ENCODE measurements at places on chromosomes 3 and 15. TPM values are rescaled to one million over a fixed set of nuclear protein-coding genes. Genes with fewer than 3 reads are reported as not detected.

The PRR23B gene
- total RNA-seq, result not detected

The CYP11A1 gene
- 5.4 TPM for total RNA-seq

The OIP5 gene
- 8.0 TPM for total RNA-seq

DNA sequence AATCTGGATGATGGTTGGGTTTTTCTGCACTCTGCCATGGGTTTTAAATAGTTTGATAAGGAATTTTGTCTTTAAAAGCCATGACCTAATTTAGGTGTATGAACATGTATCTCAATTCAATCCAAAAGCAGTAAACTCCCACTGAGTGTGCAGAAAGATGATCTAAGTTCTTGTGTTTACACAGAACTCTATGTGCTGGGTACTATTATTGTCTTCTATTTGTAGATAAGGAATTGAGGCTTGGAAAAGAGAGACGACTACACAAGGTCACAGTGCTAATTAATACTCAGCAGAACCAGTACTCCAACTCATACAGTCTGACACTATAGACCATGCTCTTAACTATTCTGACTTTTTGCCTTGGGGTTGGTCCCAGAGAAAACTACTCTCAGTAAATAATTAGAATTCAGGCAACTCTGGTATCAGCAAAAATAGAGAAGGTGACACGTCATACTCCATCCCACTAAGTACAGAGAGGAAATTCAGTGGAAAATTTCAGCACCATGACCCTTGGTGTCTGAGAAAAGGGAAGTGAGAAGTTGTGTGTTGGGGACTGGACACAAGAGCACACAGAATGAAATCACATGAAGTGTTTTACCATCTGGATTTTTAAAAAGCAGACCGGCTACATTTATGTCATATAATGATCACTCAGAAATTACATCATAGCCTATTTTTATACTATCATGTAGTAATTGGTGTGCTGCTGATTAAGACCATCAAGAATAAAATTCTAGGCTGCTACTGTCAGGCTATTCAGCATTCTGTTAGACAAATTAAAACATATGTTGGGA lies 18.3 kb upstream of the MYH15 start:
- no peaks in the 10 kb centered on the region for H3K27me3 ChIP-seq
- no peaks in the 10 kb centered on the region for H3K36me3 ChIP-seq
- no peak overlapping the region for H3K4me3 ChIP-seq

Measured in cardiac muscle cell (in vitro differentiated cells and primary cell).